ENCODE measurements at places on chromosomes 7 and 10.
A peak's percentile ranks its signal among the peaks of the same experiment; 100 is the strongest.

- peak; percentile 18 for DNase-seq
Observed at GRCh38 chr7:39620486-39620885, 2.9 kb upstream of the RALA start.

DNA sequence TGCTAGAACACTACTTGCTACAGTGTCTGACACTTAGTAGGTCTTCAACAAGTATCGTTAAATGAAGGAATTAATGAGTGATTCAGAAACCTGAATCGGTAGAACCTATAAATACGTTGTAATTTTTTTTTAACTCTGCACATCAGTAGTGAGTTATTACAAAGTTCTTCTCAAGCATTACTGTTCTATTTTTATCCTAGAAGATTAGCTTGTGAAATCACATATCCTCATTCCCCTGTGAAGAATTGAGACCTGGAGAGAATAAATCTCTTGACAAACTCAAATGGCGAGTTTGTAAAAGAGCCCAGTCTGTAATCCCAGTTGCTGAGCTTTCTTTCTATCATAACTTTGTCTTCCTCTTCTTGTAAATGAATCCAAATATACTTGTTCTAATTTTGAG lies 34.7 kb downstream of the HYAL4 start:
- no peak for DNase-seq

GRCh38 chr10:30596013-30596412 lies 33.5 kb downstream of the LYZL2 start:
- no peak for DNase-seq

DNA sequence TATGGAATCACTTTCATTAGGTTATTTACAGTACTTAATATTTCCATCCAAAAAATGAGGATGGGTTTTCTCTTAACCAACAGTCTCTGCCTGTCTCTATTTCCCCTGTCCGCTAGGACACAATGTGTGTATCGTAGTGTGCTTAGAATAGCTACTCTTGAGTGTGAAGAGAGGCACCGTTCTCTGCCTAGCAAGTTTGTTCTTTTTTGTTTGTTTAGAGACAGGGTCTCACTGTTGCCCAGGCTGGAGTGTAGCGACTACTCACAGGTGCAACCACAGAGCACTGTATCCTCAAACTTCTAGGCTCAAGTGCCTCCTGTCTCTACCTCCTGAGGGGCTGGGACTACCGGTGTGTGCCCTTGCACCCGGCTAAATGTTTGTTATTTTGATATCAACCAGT lies 121.9 kb downstream of the ANK3 start:
- no peak for DNase-seq

GRCh38 chr10:110681023-110681681 lies 37.0 kb downstream of the RBM20 start:
- peak; percentile 39 for DNase-seq

DNA sequence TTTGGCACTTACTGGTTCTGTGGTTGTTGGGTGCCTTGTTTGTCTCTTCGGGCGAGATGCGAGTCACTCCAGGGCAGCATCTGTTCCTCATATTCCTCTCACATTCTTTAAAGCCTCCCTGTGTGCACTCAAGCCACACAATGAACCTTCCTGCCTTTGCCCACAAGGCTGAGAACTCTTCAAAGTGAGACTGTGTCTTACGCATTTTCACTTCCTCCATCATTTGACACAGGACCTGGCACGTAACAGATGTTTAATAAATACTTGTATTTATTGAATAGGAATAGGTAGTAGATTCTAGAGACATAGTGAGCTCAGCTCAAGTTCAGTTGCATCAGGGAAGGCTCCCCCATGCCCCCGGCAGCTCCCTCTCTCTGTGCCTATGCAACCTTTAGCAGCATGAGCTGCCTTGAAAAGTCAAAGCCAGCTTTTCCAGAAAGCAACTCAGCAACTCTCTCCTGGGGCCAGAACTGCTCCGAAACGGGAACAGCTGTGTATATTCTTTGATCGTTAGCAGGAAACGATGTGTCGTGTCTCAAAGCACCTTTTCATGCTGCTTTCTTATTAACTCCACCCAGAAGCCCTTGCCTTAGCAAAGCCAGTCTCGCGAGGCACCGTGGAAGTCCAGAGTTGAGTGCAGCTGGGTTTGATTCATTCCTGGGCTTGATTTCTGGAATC lies 97.5 kb downstream of the PFKFB3 start:
- DNase-seq = peak; percentile 34

GRCh38 chr10:98170249-98171117 lies 36.0 kb downstream of the R3HCC1L start:
- DNase-seq = peak; percentile 51

- no peak for DNase-seq
Observed at GRCh38 chr7:44962483-44963251, 16.1 kb downstream of the MYO1G start.

- no peak for DNase-seq
Observed at GRCh38 chr10:18539335-18539734, 112.1 kb downstream of the NSUN6 start.

- peak; percentile 80 for DNase-seq
Observed at GRCh38 chr7:26989897-26990670, 105.7 kb downstream of the HOXA1 start.

GRCh38 chr7:82697897-82698296 lies 254.3 kb upstream of the CACNA2D1 start:
- peak; percentile 41 for DNase-seq

- DNase-seq = peak; percentile 50
Observed at GRCh38 chr7:20153999-20154398, 63.2 kb downstream of the MACC1 start.

GRCh38 chr10:127408112-127408710 lies 140.9 kb upstream of the NPS start:
- no peak for DNase-seq

GRCh38 chr7:231030-231857 lies 38.9 kb downstream of the FAM20C start:
- DNase-seq = peak; percentile 18

GRCh38 chr7:131943646-131944045 lies 387.2 kb upstream of the PODXL start:
- DNase-seq = peak; percentile 1

DNA sequence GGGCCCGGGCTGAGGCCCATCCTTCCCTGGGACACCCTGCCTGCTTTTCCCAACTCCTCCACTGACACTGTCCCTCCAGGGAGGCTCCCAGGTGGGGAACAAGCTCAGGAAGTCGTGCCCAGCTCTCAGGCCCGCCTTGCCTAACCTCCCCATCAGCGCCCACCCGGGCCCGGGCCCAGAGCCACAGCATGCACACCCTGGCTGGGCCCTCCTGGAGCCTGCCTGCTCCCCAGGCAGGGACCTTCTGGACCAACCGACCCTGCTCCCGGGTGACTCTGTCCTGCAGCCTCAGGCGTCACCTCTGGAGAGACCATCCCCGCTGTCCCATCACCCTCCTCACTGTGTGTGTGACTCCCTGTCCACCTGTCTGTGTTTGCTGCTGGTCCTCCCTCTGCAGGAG lies 1.8 kb upstream of the TMEM184A start:
- no peak for DNase-seq
